Pancreas (tissue), 10 donors: ENCODE measurements at places on chromosomes 7 and 10. TPM values are rescaled to one million over a fixed set of nuclear protein-coding genes. Genes with fewer than 3 reads are reported as not detected.

SP8 gene
- not detected for total RNA-seq

TMEM26 gene
- total RNA-seq, result 0.04 TPM

DNA sequence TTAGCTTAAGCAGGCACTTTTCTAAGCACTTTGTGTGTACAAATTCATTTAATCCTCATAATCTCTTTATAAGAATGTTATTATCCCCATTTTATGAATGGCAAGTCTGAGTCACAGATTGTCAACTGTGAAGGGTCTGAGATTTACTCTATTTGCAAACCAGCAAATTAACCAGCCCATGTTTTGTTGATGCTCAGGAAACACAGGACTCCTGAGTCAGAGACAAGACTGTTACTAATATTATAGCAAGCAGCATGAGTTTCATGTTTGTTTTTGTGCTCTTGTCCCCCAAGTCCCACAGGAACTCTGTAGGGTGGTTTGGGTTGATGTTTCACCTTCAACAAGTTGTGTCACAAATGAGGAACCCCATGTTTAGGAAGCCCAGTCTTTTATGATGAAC is 182.0 kb upstream of the PPP1R3A start:
- no peak overlapping the region for H3K27ac ChIP-seq
- peaks cover 10% of the 10 kb centered on the region for H3K4me1 ChIP-seq
- no peak for DNase-seq
- H3K4me3 ChIP-seq, result no peak overlapping the region
- H3K27me3 ChIP-seq, result no peaks in the 10 kb centered on the region

- H3K4me1 ChIP-seq, result peaks cover 40% of the 10 kb centered on the region
- H3K27me3 ChIP-seq, result no peaks in the 10 kb centered on the region
- H3K36me3 ChIP-seq, result no peaks in the 10 kb centered on the region
- peak overlapping the region; percentile 17 for H3K4me3 ChIP-seq
Observed at GRCh38 chr10:31947144-31947926, 18.7 kb upstream of the ARHGAP12 start.

HTRA1 gene
- total RNA-seq, result 15.5 TPM

DNA sequence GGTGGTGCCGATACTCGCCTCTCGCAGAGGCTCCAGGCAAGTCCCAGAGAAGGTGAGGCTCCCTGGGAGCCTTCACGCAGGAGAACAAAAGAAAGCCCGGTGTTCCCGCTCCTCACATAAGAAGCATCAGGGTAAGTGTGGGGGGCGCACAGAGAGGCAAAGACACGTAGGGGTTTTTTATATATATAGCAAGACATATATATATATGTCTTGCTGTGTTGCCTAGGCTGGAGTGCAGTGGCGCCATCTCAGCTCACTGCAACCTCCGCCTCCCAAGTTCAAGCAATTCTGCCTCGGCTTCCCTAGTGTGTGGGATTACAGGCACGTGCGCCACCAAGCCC is 61.3 kb downstream of the PDIA4 start:
- no peak overlapping the region for H3K27ac ChIP-seq
- H3K4me3 ChIP-seq, result peak overlapping the region; percentile 41
- no peaks in the 10 kb centered on the region for H3K36me3 ChIP-seq

- H3K4me3 ChIP-seq, result no peak overlapping the region
- peaks cover 8% of the 10 kb centered on the region for H3K4me1 ChIP-seq
- no peak for DNase-seq
- H3K27me3 ChIP-seq, result no peaks in the 10 kb centered on the region
- H3K36me3 ChIP-seq, result no peaks in the 10 kb centered on the region
- no peak overlapping the region for H3K27ac ChIP-seq
Observed at GRCh38 chr10:93837822-93838221, 56.0 kb upstream of the SLC35G1 start.

SHH gene
- 0.85 TPM for total RNA-seq

GRCh38 chr10:101062232-101063049 is 652 bp downstream of the KAZALD1 start:
- peaks cover 4% of the 10 kb centered on the region for H3K4me1 ChIP-seq
- DNase-seq, result peak; percentile 75
- H3K27me3 ChIP-seq, result no peaks in the 10 kb centered on the region
- H3K4me3 ChIP-seq, result peak overlapping the region; percentile 22
- H3K27ac ChIP-seq, result no peak overlapping the region
- no peaks in the 10 kb centered on the region for H3K36me3 ChIP-seq

- H3K27me3 ChIP-seq, result peaks cover 4% of the 10 kb centered on the region
- DNase-seq, result no peak
- no peaks in the 10 kb centered on the region for H3K36me3 ChIP-seq
- H3K4me1 ChIP-seq, result no peaks in the 10 kb centered on the region
- no peak overlapping the region for H3K4me3 ChIP-seq
Observed at GRCh38 chr10:131697476-131698128, 203.2 kb upstream of the PPP2R2D start.

DNA sequence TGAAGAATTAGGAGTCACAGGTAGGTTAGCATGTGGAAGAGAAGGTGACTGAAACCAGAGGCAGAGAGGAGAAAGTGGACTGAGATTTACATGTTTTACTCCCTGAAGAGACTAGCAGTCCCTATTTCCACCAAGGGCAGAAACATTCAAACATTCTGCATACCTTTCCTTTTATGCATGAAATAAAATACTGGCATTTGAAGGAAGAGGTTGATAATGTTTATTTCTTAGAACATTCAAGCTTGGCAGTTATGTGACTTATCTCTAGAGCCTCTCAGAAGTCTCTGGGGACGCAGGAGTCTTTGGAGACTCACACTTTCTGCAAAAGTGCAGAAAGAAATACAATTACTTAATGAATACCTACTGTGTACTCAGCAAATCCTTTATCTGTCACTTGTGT is 507.1 kb upstream of the C7orf33 start:
- no peak overlapping the region for H3K4me3 ChIP-seq
- no peak for DNase-seq
- H3K27me3 ChIP-seq, result no peaks in the 10 kb centered on the region
- no peak overlapping the region for H3K27ac ChIP-seq
- no peaks in the 10 kb centered on the region for H3K4me1 ChIP-seq
